ENCODE measurements at places on chromosomes 2 and 18.

GRCh38 chr2:217853301-217853881, 149.4 kb downstream of the TNS1 start:
- no peak for DNase-seq

DNA sequence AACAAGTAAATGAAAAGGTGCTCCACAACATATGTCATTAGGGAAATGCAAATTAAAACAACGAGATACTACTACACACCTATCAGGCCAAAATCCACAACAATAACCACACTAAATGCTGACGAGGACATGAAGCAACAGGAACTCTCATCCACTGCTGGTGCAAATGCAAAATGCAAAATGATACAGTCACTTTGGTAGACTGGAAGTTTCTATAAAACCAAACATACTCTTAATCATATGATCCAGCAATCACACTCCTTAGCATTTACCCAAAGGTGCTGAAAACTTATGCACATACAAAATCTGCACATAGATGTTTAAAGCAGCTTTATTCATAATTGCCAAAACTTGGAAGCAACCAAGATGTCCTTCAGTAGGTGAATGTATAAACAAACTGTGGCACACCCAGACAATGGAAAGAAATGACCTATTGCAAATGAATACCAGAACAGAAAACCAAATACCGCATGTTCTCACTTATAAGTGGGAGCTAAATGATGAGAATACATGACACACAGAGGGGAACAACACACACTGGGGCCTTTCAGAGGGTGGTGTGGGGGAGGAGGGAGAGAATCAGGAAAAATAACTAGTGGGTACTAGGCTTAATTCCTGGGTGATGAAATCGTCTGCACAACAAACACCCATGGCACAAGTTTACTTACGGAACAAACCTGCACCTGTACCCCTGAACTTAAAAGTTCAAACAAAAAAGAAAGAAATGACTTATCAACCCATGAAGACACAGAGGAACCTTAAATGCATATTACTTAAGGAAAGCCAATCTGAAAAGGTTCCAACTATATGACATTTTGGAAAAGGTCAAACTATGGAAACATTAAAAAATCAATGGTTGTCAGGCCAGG, 80.4 kb downstream of the ASXL2 start:
- DNase-seq: no peak

- no peak for DNase-seq
Measured at GRCh38 chr2:218405746-218406208, 6.1 kb downstream of the CTDSP1 start.

GRCh38 chr2:40584432-40584831, 132.5 kb upstream of the SLC8A1 start:
- DNase-seq: no peak

DNA sequence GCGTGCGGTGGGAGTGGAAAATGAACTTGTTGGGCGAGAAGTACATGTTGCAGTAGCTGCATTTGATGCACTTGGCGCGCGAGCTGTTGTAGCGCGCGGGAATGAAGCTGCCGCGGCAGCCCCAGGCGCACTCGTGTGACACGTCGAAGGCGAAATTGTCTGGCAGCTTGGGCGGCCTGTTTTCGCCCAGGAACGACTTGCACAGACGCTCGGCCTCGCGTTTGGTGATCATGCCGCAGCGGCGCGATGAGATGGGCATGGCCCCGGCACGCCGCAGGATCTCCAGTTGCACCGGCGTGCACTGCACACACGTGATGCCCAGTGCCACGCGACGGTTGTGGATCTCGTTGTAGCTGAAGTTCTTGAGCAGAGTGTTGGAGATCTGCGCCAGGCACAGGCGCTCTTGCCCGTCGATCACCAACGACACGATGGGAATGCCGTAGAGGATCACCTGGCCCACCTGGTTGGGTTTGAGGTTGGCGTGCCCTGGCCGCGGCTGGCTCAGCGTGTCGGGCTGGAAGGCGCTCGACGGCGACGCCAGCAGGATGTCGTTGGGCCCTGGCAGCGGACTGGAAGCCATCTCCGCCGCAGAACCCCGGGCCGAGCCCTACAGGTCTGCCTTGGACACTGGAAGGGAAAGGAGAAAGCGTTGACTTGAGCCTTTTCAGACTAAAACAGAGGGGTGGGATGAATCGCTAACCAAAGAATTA, 2.7 kb downstream of the SKOR2 start:
- DNase-seq: no peak

- DNase-seq: no peak
Measured at GRCh38 chr2:3212984-3213383, 164.6 kb downstream of the EIPR1 start.

DNA sequence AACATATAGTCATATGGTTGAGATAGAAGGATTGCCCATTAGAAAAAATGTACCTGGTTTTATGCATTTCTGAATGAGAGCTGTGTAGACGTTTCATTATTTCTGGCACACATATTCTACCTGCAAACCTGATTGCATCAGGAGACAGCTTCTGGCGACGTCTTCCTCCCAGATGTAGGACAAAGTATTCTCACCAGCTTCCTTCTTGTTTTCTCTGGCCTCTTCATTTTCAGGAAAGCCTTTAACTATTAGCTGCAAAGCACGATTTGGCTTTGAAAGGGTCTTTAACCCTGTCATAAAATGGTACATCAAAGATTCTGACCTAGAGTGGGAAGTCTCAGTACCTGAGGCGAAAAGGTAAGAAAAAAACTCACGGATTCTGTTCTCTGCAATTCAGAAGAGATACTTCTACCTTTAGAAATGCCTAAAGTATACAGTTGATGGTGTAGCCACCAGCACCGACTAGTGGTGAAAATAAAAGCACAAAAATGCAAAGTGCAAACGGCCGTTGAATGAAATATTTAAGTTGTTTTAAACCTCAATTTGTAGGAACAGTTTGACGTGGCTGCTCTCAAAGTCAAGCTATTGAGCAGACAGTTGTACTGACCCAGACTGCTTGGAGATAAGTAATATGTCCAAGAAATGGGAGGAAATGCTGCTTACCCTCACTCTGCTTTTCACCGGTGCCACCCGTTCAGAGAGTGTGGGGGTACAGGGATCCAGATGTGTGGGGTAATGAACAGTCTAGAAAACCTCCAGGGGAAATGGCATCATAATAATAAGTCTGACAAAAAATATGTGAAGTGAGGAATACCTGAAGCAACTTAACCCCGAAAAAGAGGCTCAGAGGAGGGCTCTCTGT, 20.2 kb downstream of the IL18RAP start:
- no peak for DNase-seq

- no peak for DNase-seq
Measured at GRCh38 chr2:158486970-158487325, 30.2 kb downstream of the PKP4 start.

- no peak for DNase-seq
Measured at GRCh38 chr2:179692610-179693009, 168.8 kb downstream of the ZNF385B start.

- no peak for DNase-seq
Measured at GRCh38 chr2:17803497-17803896, 12.8 kb upstream of the MSGN1 start.

All from smooth muscle cell of the brain vasculature (primary cell).